Cerebellar cortex (tissue), 1 donor: ENCODE measurements at places on chromosomes 2 and 18.

GRCh38 chr2:31258351-31258750 lies 24.4 kb downstream of the EHD3 start:
- no peak for DNase-seq

DNA sequence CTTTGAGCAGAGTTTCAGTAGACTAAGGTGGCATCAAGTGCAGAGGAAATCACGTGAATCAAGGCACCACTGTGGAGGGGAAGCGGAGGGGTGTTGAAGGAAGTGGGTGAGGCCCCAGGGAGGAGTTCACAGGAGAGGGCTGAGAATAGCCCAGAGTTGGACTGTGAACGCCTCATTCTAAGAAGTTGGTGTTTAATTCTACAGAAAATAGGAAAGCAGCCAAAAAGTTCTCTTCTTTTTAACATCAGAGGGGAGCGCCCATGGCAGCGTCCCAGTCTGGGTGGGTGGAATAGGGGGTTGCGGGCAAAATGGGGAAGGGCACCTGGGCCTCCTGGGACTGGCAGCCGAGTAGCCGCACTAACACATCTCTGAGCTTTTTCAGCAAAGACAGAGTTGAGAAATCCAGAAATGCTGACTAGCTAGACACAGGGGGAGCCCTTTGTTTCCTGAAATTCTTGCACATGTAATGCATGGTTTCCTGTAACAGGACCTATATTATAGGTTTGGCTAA lies 97.0 kb downstream of the NEB start:
- DNase-seq, result no peak

DNA sequence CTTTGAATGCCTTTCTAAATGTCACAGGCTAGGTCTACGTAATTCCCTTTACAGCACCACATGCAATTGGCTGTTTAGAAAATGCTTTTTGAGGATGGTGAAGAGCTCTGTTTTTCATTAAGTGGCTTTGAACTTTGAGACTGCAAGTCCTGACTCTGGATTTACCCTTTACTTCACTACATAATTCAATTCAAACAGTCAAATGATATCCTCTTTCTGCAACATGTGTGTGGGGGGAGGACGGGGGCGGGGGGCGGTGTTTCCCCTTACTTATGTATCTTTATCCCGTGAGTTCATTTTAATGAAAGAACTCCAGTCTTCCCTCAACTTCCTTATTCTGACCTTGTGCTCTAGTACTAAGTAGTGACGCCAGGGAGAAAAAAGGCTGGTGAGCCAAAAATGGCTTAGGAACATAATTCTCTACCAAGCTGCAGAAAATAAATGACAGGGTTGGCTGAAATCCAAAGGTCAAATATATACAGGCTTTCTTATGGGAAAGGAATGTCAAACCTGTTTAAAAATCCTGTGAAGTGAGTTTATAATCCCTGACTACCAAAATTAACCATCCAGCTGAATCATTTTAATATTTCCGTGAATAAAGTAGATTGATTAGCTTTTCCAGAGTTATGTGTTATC lies 119.6 kb downstream of the SLC8A1 start:
- DNase-seq, result peak; percentile 84

DNA sequence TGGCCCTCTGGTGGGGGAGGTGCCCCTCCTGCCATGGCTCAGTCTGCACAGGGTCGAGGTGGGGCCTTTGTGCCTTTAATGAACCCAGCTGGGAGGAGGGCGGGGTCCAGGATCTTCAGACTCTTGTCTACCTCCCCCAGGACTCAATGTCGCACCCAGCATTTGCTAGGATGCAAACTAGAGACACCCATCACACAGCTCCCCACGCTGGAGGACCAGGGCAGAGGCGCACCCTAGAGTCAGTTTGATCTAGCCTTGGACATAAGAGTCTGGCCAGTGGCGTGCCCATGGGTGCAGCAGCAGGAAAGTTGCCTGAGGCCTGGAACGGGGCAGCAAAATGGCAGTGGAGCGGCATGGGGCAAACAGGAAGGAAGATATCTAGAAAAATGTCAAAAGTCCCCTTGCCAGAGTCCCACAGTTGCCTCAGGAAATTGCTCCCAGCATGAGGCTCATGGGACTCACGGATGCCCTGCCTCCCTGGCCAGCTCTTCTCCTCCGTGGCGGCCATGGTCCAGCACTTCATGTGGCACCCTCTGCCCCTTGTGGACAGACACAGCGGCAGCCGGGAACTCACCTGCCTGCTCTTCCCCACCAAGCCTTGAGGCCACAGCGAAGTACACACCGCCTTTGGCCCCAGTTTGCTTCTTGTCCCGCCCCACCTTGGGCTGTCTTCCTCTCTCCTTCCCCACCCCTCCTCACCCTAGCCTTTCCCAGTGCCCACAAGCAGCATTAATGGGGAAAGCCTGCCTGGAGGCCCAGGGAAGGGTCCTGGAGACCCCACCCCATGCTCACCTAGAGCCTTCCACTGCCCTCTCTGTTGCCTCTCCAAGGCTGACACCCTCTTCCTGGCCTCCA lies 17.7 kb downstream of the SH2D6 start:
- DNase-seq, result peak; percentile 25

GRCh38 chr2:152097801-152098495 lies 896 bp downstream of the CACNB4 start:
- DNase-seq, result peak; percentile 16

- DNase-seq, result no peak
Measured at GRCh38 chr2:203660465-203660864, 46.0 kb upstream of the CD28 start.

DNA sequence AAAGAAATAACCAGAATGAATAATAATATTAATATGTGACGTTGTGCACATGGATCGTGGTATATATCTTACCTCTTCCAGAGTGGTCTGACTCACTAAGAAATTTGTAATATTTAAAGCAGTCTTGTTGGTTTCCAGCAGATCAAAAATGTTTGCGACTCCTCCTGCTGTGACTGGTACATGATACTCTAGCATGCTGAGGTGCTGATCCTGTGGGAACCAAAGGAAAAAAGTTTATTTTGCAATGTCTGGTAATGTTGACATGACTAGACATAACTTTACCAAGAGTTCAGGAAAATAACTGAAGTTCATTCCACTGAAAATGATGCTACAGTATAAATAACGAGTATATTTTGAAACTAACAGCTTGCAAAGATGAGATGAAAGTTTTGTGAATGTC lies 124.5 kb upstream of the BARD1 start:
- DNase-seq, result no peak

DNA sequence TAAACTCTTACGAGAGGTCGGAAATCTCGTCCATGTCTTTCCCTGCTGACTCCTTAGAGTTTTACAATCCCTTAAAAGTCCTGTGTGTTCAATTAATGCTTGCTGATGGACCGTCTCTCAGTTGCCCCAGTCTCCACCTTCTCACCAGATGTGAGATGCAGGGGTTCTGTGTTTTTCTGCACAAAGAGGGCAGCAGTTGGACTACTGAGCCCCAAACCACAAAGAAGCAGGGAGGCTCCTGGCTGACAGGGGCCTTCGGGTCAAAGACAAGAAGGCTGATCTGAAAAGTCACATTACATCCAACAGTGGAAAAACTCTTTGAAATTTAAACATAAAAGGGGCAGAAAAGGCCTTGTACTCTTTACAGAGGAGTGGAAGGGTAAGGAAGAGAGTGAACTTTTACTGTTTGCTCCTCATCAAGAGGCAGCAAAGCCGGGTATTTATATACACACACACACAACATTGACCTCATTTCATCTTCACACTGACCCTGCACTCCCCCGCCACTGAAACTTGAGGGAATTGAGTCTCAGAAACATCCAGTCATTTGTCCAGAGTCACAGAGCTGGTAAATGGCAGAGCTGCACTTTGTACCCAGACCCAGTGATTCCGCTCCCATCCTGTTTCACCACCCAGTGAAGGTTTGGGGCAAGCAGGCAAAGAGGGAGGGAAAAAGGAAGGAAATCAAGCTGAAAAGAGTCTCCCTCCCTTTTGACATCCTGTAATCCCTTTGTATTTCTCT lies 23.7 kb downstream of the MRPL33 start:
- no peak for DNase-seq

GRCh38 chr2:102142829-102143449 lies 393 bp downstream of the IL1R1 start:
- DNase-seq, result no peak

DNA sequence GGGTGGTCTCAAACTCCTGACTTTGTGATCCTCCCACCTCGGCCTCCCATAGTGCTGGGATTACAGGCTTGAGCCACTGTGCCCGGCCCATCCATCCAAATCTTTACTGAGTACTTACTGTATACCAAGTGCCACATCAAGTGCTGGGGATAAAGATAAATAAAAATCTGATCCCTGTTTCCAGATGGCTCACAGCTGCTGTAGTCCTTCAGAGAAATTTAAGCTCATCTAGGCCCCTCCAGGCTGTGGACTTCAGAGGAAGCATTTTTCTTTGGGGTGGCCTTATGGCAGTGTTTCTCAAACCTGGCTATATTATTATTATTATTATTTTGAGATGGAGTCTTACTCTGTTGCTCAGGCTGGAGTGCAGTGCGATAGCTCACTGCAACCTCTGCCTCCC lies 33.7 kb upstream of the GTF2A1L start:
- DNase-seq, result no peak

- no peak for DNase-seq
Measured at GRCh38 chr18:22559414-22560274, 141.9 kb upstream of the CTAGE1 start.

GRCh38 chr2:37615804-37616676 lies 55.4 kb downstream of the CDC42EP3 start:
- DNase-seq, result no peak

DNA sequence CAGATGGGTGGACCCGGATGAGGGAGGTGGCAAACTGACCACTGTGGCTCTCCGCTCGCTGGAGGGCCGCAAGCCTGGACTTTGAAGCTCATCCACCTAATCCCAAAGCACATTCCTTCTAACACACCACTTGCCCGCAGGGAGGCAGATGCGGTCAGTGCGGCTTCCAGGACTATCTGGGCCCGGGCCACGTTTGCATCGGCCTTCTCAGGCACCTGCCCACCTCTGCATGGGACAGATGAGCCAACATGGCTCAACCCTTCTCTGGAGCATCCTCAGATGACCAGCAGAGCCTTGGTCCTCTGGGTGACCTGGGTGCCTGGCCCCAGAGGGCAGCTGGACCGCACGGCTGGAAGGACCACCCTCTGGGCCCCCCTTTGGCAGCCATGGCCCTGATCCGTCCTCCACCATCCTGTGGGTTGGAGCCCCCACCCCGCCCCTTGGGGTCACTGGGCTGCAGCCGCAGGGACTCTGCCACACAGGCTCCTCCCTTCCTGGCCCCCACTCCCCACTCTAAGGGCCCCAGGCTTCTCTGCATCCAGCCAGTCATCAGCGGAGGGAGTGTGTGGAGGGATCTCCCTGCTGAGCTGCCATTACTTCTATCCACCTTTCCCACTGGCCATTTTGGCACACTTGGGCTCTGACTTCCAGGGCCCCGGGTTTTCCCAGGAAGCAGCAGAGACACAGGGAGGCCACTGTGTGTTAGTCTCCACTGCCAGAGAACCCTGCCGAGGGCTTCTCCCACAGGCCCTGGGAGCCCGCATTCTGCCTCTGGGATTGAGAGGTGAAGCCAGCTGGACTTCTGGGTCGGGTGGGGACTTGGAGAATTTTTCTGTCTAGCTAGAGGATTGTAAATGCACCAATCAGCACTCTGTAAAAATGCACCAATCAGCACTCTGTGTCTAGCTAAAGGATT lies 12.3 kb downstream of the HDAC4 start:
- DNase-seq, result no peak

DNA sequence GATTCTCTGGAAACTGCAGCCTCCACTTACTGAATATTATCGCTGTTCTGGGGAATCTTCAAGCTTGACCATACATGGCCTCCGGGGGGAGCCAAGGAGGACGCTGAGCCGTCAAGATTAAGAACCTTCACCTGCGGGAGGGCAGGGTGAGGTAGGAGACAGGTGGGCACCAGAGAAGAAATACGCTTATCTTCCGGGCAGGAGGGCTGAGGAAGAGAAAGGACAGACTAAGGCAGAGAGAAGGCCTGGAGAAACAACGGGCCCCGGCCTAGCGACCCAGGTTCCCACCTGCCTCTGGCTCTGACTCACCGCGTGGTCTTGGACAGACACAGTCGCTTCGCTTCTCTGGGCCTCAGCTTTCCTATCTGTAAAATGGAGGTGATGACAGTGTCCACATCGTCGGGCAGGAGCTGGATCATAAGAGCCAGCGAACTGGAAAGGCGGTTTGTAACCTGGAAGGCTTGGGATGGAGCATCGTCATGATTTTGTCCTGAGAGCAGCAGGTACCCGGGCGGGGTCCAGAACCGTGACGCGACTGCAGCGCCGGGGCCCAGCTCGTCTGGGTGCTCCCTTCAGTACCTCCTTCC lies 659 bp downstream of the ZNF142 start:
- DNase-seq, result peak; percentile 49

DNA sequence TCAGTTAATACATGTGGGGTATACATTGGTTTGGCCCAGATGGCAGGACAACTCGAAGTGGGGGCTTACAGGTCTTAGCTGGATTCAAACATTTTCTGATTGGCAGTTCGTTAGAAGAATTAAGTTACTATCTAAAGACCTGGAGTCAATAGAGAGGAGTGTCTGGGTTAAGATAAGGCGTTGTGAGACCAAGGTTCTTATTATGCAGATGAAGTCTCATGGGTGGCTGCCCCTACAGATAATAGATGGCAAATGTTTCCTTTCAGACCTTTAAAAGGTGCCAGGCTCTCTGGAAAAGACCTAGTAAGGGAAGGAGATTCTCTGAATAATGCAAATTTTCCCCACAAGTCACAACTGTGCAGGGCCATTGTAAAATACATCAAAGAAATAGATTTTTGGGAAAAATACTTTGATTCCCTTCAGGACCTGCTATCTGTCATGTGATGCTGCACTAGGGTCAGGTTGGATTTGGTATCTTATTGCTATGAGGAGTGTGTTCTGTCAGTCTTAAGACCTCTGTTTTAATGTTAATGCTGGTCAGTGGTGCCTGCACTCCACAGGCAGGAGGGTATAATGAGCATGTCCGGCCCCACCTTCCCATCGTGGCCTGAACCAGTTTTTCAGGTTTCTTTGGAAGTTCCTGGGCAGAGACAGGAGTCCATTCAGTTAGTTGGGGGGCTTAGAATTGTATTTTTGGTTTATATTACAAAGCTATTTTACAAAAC lies 14.3 kb upstream of the MC5R start:
- no peak for DNase-seq

GRCh38 chr2:219864154-219864553 lies 236.7 kb downstream of the SLC4A3 start:
- no peak for DNase-seq

DNA sequence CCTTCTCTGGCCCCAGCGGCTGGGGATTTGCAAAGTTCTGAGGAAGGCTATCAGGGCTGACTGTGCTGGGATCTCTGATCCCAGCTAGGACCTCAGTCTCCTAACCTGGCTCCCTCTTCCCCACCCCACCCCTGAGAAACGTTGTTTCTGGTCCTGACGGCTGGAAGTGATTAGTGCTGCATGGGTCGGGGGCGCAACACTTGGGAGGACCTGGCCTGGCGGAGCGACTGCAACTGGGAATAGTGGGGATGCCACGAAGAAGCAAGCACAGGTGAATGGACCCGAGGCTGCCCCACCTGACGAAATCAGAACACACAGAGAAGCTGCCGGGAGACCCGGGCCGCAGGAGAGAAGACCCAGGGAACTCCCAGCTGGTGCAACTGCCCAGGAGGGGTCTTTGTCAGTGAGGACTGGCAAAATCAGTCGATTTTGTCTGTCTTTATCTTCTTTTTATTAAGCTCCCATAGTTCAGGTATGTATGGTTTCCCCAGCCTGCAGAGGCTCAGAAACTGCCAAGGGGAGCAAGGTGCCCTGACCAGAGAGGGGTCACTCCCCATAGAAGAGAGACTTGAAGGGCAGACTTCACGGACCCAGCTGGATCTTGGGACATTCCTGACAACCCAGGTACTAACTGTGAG lies 656 bp upstream of the LBX2 start:
- no peak for DNase-seq

- DNase-seq, result no peak
Measured at GRCh38 chr2:1683297-1683696, 61.0 kb downstream of the PXDN start.
